ENCODE measurements at places on chromosomes 6 and 20.

GRCh38 chr6:133410638-133411435, 169.7 kb downstream of the EYA4 start:
- DNase-seq, result no peak

DNA sequence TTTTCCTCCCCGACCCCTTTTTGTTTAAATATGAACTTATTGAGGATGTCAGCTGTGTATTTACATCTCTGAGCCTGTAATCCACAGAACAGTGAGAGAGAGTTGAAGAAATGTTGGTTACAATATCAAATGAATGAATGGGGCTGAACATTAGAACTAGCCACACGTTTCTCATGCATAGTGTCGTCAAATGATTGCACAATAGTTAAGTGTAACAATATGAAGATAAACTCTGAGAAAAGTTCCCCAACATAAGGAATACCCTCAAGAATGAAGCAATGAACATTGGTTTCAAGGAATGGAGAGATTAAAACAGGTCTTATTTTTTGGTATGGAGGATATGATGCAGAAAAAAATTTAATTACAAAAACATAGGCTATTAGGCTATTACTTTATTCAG, 100.5 kb upstream of the DTNBP1 start:
- DNase-seq, result no peak

DNA sequence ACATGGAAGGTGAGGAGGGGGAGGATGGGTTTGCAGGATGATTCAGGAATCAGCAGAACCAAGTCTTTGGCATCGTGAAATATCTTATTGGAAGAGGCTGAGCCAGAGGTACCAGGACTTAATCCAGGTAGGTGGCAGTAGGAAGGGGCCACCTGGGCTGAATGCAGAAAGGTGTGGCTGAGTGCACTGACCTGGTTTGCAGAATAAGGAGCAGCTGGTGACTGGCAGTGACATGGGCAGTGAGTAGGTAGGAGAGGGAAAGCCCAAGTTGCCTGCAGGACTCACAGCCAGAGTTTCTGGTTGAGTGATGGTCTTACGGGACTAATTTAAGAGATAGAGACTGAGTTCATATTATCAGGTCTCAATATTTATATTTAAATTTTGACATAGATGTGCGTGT, 1.1 kb upstream of the PBOV1 start:
- DNase-seq, result no peak

- no peak for DNase-seq
Observed at GRCh38 chr6:150291968-150292710, 76.7 kb upstream of the IYD start.

GRCh38 chr20:43681991-43682410, 15.1 kb downstream of the MYBL2 start:
- DNase-seq, result no peak

- DNase-seq, result no peak
Observed at GRCh38 chr6:129886401-129887155, 25.5 kb upstream of the TMEM244 start.

DNA sequence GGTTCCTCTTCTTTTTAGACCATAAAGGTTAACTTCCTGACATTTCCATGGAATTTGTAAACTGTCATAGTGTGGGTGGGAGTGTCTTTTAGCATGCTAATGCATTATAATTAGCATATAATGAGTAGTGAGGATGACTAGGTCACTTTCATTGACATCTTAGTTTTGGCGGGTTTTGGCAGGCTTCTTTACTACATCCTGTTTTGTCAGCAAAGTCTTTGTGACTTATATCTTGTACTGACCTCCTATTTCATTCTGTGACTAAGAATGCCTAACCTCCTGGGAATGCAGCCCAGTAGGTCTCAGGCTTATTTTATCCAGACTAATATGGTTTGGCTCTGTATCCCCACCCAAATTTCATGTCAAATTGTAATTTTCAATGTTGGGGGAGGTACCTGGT, 149.6 kb upstream of the SYNCRIP start:
- no peak for DNase-seq

DNA sequence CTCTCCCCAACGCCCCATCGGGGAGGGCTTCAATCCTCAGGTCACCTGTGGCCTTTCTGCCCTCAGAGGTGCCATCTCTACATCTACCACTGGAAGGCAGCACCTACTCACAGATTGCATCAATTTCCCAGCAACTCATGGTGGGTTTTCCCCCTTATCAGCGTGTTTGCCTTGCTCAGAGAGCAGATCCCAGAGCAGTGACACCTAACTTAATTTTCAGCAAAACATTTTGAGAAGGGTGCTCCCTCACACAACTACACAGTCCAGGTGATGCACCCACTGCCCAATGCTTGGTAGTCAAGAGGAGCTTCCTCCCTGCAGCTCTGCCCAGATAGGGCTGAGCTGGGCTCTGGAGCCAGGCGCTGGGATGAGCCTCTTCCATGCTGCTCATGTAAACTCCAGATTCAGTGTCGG, 48.2 kb downstream of the PLG start:
- DNase-seq, result no peak

- peak; percentile 94 for DNase-seq
Observed at GRCh38 chr20:47785854-47786764, 828 bp upstream of the SULF2 start.

DNA sequence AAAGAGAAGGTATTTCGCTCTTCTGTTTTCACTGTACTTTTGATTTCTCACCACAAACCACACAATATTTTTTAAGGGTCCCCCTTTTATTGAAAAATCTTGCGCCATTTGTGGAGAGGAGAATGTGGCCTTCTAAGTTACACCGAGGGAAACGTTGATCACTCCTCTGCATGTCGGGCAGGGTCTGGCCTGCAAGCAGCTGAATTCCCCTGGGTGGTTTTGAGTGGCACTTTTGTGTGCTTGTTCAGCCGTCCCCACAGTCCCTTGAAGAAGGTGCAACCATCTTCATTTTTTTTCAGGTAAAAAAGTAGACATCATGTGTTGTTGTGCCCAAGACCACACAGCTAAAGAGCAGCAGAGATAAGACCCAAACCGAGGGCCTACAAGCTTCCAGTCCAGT, 6.1 kb downstream of the GPR31 start:
- DNase-seq, result no peak
